Right renal pelvis (tissue), 4 donors: ENCODE measurements at places on chromosomes 2 and 18. TPM values are rescaled to one million over a fixed set of nuclear protein-coding genes. Genes with fewer than 3 reads are reported as not detected.

Gene SLC25A12
- polyA plus RNA-seq: 28.2 TPM

- DNase-seq: no peak
Measured at GRCh38 chr18:26956863-26957262, 91.4 kb upstream of the AQP4 start.

DNA sequence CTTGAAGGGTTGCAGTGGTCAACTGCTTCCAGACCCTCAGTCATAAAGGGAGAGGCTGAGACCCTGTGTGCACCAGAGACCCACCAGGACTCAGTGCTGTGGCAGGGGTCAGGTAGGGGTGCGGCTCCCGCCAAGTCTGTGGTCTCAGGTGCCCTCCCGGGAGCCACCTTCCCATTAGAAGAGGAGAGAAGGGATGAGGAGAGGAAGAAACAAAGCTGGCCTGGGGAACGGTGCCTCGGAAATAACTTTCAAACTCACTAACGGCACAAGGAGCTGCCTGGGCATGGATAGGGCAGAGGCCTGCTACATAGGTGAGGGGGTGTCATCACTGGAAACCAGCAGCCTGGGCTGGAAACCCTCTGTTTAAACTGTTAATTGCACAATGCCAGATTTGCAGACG is 84.9 kb downstream of the TPO start:
- no peak for DNase-seq

Gene LBH
- 126 TPM for polyA plus RNA-seq

- DNase-seq: no peak
Measured at GRCh38 chr2:22882643-22883042, 502.3 kb upstream of the KLHL29 start.

GRCh38 chr2:228786901-228787300 is 484.2 kb downstream of the PID1 start:
- DNase-seq: no peak
